ENCODE measurements at places on chromosomes 11 and 22.

GRCh38 chr11:25899617-25900160 lies 432.2 kb upstream of the ANO3 start:
- DNase-seq = no peak

GRCh38 chr11:68009391-68010089 lies 587 bp upstream of the ALDH3B1 start:
- DNase-seq = no peak

- DNase-seq = no peak
Measured at GRCh38 chr22:20315337-20316216, 4.3 kb downstream of the DGCR6L start.

DNA sequence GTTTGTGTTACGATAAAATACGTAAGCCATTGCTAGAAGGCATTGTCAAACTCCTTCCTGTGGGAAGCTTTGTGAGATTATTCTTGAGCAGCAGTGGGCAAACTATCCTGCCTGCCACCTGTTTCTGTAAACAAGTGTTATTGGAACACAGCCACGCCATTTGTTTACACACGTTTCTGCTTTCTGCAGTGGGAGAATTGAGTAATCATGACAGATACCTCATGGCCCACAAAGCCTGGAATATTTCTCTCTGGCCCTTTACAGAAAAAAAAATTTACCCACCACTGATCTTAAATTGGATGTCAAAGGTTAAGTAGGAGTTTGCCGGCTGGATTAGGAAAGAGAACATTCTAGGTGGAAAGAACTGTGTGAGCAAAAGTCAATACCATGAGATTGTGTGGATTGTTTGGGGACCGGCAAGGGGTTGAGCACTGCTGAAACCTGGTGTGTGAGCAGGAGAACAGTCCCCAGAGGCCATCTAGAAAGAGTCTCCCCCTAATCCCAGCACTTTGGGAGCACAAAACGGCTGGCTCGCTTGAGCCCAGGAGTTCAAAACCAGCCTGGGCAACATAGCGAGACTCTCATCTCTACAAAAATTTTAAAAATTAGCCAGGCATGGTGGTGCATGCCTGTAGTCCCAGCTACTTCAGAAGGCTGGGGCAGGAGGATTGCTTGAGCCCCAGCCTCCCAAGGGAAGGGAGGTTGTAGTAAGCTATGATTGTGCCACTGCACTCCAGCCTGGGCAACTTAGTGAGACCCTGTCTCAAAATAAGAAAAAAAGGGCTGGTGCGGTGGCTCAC lies 6.0 kb upstream of the PLA2G6 start:
- no peak for DNase-seq

- no peak for DNase-seq
Measured at GRCh38 chr11:11349870-11350337, 3.1 kb downstream of the CSNK2A3 start.

DNA sequence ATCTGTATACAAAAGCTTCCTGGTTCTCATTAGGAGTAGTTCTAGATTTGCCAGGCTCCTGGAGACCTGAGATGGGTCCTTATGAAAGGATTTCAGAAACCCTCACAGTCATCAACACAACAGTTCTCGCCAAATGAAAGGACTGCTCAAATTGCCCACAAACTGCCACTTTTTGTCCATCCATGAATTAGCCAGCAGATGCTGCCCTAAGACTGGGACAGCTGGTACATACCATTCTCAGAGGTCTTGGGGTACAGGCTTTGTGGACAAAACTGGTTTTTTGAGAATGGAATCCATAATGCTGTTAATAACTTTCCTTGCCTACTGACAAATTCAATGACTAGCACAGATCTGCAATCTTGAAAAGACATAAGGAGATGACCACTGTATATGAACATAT lies 23.4 kb upstream of the BDNF start:
- no peak for DNase-seq

DNA sequence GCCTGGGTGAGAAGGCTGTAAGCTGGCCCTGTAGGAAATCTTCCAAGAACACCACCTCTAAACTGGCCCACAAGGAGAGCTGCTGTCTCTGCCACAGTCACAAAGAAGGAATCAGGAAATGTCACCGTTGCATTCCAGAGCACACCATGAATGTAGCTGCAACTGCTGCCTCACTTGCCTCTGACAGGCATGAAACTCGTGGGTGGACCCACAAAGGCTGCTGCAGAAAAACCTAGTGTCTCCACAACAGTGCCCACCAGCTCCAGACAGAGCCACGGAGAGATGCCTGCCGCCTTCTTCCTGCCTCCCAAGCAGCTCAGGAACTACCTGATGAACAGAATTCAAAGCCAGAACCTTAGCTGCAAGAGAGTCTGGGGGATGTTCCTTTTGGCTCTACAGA lies 10.5 kb downstream of the DNAJB13 start:
- DNase-seq = no peak

DNA sequence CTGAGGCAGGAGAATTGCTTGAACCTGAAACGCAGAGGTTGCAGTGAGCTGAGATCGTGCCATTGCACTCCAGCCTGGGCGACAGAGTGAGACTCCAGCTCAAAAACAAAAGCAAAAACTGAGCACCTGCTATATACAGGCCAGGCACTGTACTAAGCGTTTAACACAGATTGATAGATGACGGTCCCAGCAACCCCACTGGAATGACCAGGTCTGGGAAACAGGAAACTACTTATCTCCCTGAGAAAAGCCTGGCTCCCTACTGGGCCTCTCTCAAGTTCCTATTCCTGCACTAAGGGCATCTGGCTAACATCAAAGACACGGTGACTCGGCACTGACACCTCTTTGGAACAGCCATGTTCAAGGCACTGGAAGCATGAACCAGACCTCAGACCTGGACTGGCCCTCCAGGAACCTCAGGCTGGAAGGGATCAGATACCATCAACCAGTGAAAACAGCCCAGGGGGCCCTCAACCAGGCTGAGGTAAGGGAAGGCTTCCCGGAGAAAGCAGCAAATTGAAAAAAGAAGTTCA lies 16.6 kb downstream of the ARAP1 start:
- DNase-seq = no peak

- DNase-seq = no peak
Measured at GRCh38 chr11:92703449-92703830, 266.0 kb upstream of the MTNR1B start.

GRCh38 chr11:18111005-18111404 lies 5.1 kb upstream of the SAAL1 start:
- no peak for DNase-seq

GRCh38 chr22:24827296-24827695 lies 21.3 kb downstream of the SGSM1 start:
- DNase-seq = no peak

- DNase-seq = no peak
Measured at GRCh38 chr11:60947700-60948099, 4.3 kb downstream of the SLC15A3 start.

- DNase-seq = no peak
Measured at GRCh38 chr11:12159351-12160099, 49.1 kb downstream of the MICAL2 start.

DNA sequence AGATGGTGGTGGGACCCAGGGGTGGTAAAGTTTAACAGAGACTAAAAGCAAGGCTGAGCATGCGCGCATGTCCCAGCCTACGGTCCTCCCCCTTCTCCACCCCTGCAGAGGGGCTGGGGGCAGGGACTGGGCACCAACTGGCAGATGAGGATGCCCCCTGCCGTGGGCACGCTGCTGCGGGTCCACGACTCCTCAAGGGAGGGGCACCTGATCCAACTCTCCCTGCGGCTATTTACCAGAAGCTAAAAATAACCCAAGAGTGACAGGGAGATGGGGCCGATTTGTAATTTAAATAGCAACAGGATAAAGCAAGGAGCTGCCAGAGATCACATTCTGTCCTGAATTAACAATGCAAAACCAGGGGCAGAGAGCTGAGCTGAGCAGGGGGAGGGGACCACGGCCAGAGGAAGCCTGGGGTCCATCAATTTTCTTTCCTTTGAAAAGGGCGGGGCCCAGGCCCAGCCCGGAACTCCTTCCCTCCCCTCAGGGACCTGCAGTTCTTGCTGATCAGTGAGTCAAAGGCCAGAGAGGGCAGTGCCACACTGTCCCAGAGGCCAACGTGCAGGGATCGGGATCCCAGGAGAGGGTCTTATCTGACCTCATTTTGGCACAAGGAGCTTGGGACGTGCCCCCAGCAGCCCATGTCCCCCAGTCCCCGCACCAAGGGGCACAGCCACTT lies 8.1 kb upstream of the DGKZ start:
- no peak for DNase-seq

GRCh38 chr11:76602431-76602861 lies 68.1 kb downstream of the LRRC32 start:
- DNase-seq = no peak

DNA sequence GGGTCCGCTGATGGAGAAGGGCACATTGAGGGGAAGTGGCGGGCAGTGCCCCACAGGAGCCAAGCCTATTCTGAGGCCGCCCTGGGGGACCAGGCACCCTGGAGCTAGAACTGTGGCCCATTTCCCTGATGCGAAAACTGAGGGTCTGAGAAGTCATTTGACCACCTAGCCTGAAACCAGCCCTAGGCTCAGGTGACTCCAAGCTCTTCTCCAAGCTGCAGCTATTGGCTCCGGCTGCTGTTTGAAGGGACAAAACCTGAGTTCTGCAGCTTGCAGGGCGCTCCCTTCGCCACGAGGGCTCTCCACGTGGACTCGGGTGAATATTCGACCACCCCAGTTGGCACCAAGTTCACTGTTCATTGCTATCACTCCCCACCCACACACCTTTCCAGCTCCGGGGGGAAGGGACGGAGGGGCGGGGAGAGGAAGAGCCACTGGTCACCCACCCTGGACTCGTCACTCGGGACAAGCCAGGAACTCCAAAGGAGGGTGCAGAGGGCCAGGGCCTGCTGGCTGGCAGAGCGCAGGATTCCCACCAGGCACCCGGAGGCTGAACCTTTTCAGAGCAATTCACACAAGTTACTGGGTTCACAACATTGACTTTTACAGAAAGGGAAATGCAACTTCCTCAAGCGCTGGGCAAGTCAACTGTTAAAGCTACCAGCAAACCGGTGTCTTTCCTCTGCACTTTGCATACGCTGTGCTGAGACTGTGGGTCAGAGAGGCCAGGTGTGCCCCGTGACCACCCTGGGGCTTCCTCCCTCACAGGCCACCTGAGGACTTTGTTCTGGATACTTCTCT lies 1.1 kb upstream of the RAC2 start:
- DNase-seq = no peak

- DNase-seq = no peak
Measured at GRCh38 chr11:128830290-128831173, 36.6 kb downstream of the KCNJ1 start.

GRCh38 chr22:29408940-29409339 lies 20.6 kb upstream of the AP1B1 start:
- DNase-seq = no peak

GRCh38 chr11:59551659-59552521 lies 40.6 kb downstream of the OR4D9 start:
- DNase-seq = no peak

DNA sequence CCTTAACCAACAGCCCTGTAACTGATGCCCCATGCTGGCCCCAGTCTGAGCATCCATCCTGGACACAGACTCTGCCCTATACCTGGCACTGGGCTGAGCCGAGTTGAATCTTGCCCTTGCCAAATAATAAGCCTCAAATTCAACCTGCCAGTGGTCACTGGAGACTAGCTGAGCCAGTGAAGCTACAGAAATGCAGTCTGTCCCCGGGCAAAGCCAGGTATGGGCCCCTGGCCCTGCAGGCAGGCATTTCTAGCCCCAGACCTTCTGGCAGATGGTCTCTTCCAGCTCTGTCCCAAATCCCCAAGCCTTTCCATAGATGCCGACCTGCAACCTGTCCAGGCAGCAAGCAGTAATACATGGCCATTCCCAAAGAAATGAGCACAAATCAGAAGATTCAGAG lies 4.7 kb downstream of the CLPB start:
- DNase-seq = no peak

DNA sequence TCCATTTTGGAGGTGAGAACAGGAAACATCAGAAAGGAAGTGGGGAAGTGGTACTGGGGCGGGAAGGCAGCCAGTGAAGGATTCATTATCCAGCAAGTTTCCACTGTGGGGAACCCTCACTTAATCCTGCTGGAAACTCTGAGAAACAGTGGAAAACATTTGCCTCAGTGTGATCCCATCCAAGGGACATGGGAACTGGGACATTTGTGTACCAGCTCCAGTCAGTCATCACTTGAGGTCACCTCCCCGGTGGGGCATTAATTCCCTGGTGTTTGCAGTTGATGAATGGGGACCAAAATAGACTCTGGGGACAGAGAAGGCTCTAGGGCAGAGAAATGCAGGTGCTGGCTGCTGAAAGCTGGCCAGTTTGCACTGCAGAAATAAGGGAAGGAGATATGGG lies 599.9 kb downstream of the BUD13 start:
- DNase-seq = no peak

DNA sequence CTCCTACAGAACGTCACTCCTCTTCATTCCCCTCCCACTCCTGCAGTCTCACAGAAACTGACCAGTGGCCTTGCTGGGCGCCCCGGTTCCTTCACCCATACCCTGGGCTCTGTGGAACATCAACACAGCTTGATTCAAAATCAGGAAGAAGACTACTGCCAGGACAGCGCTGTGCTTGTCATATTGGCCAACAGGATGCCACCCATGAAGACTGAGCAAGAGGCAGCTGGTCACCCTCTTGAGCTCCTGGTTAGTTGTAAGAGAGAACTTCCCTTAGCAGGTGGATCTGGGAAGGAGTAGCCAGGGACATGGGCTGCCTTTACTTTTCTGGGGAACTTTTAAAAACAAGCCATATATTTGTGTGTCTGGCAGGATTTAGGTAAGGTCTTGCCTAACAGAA lies 110.4 kb upstream of the TIMP3 start:
- DNase-seq = no peak

DNA sequence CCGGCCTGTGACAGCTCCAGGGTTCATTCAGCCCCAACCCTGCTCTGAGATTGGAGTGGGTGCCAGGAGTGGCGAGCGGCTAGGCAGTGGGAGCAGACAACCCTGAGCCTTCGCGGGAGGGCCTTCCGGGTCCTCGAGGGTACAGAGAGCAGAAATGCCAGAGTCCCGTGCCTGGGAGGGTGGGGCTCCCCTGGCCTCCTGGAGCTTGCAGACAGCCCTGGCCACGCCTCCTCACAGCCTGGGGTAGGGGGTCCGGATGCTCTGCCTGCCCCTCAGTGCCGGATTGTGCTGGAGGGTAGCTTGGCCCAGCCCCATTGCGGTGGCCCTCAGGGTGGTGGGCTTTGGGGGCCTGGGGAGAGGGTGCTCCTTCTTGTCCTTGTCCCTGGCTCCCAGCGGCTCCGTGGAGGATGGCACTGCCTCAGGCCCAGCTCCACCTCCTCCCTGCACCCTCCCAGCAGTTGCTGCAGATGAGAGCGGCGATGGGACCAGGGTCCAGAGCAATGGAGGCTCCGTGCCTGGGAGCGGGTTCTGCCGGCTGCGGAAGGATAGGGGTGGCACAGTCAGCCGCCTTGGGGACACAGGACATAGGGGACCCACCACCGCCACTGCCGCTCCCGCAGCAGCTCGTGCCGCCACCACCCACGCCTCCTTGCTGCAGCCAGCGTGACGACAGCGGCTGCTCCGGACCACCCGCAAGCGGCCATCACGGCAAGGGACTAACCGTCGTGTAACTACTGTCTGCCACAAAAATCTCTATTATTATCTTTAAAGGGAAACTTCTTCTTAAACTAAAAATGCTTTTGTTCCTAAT lies 34.9 kb upstream of the OR10G7 start:
- no peak for DNase-seq
